ENCODE measurements at places on chromosomes 1 and 21. TPM values are rescaled to one million over a fixed set of nuclear protein-coding genes. Genes with fewer than 3 reads are reported as not detected.
A peak's percentile ranks its signal among the peaks of the same experiment; 100 is the strongest.

DNA sequence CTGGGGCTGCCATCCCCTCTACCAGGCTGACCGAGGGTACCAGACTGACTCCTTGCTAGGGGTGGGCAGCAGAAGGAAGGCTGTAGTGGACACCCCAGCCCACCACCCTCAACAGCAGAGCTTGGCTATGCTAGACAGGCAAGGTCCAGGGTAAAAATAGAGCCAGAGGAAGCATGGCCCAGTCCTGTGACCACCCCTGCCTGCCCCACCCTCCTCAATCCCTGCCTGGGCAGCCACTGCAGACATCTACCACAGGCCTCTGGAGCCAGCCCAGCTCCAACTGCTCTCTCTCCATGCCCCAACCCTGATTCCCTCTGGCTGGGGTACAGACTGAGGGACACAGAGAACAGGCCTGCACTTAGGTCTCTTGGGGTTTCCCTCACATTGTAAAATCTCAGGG is 1.7 kb downstream of the S100A1 start:
- DNase-seq = no peak

DNA sequence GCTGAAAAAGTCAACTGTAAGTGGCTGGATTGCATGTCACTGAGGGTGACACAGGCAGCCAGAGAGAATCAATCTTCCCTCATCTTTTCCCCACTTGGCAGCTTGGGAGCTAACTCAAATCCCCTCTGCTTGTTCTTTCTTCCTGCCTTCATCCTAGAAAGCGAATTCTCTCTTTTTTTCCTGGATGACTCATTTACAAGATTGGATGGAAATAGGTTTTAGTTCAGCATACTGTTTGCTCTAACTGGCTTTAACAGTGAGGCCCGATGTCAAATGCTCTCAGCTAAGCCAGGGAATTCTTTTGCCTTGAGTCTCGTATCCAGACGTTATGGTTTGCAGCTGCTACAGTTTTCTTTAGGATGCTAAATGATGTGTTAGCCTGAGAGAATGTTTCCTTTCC is 72.7 kb downstream of the HUNK start:
- DNase-seq = no peak

GRCh38 chr1:116794371-116794770 is 40.1 kb downstream of the CD2 start:
- DNase-seq = no peak

DNA sequence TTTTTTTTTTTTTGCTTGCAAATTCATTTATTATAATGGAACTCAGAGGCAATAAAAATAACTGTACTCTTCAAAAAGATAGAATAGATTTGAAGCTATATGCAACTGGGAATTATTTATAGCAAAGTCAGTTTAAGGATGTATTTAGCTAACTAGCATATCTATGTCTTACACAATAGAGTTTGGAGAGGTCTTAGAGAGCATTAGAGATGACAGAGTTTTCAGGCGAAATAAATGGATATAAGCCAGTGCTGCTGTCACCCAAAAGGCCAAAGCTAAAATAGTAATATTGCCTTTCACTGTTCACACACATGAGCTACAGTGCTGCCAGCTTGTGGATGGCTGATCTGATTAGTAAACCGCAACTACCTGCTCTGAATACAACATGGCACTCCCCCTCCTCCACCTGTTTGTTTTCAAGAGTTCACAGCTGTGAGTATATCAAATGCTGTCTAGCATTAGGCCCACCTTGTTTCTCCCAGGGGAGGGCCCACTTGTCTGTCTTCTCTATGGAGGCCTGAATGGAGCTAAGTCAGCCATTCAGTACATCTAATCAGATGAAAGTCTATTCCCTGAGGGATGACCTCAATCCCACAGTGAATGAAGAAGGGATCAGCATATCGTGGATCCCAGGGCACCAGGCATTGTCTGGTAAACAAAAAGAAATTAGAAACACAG is 25.2 kb upstream of the SSX2IP start:
- DNase-seq = no peak

DNA sequence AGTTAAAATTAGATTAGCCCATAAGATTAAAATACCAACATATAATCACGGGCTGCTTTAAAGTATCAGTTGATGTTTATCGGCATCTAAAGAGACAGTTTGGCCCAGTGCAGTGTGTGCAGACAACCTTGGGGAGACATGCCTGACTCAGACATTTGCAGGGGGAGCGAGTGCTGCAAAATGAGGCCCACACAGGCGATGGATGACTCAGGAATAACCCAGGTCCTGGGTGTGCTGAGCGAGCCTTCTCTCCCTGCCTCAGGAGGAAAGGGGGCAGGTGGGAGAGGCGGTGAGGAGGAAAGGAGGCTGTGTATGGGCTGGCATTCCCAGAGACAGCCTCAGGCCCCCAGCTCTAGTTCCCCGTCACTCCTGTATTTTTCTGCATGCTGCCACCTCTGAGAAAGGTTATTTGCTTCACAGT is 9.0 kb downstream of the SLC9A1 start:
- DNase-seq = no peak

DNA sequence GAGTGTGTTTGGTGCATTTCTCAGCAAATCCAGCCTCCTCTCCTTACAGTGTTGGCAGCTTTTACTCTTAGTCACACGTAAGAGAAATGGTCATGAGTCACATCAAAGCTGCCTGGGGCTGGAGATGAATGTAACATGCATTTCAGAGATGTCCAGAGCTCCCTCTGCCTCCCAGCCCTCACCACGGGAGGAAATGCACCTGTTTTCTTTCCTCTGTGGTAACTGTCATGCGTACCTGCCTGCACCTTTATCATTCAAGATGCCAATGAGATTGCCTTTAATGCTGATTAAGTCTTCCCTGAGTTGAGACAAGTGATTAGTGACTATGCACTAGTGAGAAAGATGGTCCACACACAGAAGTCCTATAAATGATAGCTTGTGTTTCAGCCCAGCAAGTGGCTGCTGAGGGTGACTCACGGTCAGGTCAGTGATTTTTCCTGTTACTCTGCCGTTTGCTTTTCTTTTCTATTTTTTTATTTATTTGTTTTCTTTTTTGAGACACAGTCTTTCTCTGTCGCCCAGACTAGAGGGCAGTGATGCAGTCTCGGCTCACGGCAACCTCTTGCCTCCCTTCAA is 277.3 kb upstream of the FMN2 start:
- peak; percentile 63 for DNase-seq

GRCh38 chr21:34673006-34673405 is 4.2 kb downstream of the CLIC6 start:
- DNase-seq = no peak

GRCh38 chr1:116330342-116330652 is 42.7 kb upstream of the ATP1A1 start:
- no peak for DNase-seq

- no peak for DNase-seq
Measured at GRCh38 chr1:154663471-154664060, 55.6 kb upstream of the ADAR start.

DNA sequence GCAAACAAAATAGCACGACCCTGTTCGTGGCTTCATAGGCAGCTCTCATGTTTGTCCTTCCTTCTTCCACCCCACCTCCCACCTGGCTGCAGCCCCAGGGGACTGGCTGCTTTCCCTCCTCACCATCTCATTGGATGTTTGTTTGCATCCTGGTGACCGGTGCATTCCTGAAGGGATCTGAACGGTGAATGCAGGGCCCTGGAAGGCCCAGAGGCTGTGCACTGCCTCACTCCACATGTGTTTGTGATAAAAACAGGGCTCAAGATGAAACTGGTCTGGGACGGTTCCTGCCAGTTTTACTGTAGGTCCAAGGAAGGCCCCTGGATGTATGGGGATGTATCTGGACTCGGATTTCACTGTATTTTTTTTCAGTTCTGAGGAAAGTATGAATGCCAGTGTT is 42.8 kb downstream of the CNN3 start:
- no peak for DNase-seq

PTPN14 gene
- total RNA-seq = 1.1 TPM

LCE1D gene
- total RNA-seq = not detected

TAL1 gene
- total RNA-seq = not detected

IL24 gene
- total RNA-seq = not detected

TBCE gene
- 27.4 TPM for total RNA-seq

GBP4 gene
- total RNA-seq = 78.6 TPM

RHEX gene
- not detected for total RNA-seq

TLCD4 gene
- not detected for total RNA-seq
